IMR-90 (cell line): ENCODE measurements at places on chromosomes 6 and 20.

DNA sequence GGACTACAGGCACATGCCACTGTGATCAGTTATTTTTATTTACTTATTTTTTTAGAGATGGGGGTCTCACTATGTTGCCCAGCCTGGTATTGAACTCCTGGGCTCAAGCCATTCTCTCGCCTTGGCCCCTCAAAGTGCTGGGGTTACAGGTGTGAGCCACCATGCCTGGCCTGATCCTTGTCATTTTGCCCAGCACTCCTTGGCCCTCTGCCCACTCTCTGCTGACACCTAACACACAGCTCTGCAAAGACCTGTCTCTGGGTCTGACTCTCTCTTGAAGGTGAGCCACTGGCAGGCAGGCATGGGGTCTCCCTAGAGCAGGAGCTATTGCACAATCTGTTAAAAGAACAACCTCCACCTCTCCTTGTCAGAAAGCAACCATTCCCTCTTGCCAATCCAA, 155.6 kb downstream of the ZFP64 start:
- no peaks in the 10 kb centered on the region for H3K27me3 ChIP-seq
- H3K4me1 ChIP-seq: peaks cover 13% of the 10 kb centered on the region
- no peak overlapping the region for H3K4me3 ChIP-seq
- no peaks in the 10 kb centered on the region for H3K36me3 ChIP-seq
- DNase-seq: no peak
- no peak overlapping the region for H3K27ac ChIP-seq

- no peaks in the 10 kb centered on the region for H3K36me3 ChIP-seq
- peaks cover 4% of the 10 kb centered on the region; the same call in 1 of the 2 replicates for H3K27me3 ChIP-seq
- H3K4me1 ChIP-seq: peaks cover 12% of the 10 kb centered on the region
- no peak overlapping the region for H3K4me3 ChIP-seq
Observed at GRCh38 chr20:58583176-58583575, 67.9 kb upstream of the STX16 start.

DNA sequence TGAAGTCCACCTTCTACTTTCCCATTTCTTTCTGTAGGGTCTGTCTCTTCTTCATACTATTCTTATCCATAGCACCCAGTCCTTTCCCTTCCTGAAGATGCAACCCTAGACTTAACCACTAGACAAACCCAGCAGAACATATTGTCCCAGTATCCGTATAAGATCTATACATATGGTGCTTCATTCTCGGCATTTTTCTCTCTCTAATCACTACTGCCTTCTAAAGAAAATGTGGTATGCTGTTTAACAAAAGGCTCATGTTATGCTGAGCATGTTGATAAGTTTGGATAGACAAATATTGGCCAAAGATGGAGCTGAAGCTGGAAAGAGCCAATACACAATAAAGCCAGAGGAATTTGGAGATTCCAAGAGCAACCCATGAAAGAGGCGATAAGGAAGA, 212.6 kb downstream of the MAFB start:
- no peaks in the 10 kb centered on the region for H3K4me1 ChIP-seq
- no peak overlapping the region for H3K27ac ChIP-seq
- no peak for DNase-seq
- H3K4me3 ChIP-seq: no peak overlapping the region
- no peaks in the 10 kb centered on the region for H3K27me3 ChIP-seq

DNA sequence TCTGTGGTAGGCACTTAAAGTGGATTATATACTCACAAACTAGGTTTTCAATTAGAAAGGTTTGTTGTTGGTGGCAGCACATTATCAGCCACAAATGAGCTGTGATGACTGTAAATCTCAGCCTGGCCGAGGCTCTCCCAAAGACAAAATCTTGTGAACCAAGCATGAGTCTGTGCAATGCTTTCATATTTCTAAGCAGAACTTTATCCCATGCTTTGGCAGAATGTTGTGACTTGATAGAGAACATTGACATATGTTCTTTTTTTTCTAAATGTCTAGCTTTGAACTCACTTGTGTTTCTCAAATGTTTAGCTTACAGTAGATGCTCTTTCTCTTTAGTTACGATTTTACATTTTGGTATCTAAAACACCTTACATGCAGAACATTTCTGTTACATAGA, 105.9 kb downstream of the KLHL32 start:
- no peaks in the 10 kb centered on the region for H3K4me1 ChIP-seq
- H3K36me3 ChIP-seq: no peaks in the 10 kb centered on the region
- H3K27ac ChIP-seq: no peak overlapping the region
- no peaks in the 10 kb centered on the region for H3K27me3 ChIP-seq

GRCh38 chr6:41967312-41968287, 26.0 kb upstream of the CCND3 start:
- peak; percentile 30 for DNase-seq
- H3K36me3 ChIP-seq: no peaks in the 10 kb centered on the region
- peak overlapping the region; percentile 76; the same call in 1 of the 2 replicates for H3K27ac ChIP-seq
- no peaks in the 10 kb centered on the region for H3K27me3 ChIP-seq

- no peaks in the 10 kb centered on the region for H3K36me3 ChIP-seq
- no peaks in the 10 kb centered on the region for H3K4me1 ChIP-seq
- no peaks in the 10 kb centered on the region; the same call in 1 of the 2 replicates for H3K27me3 ChIP-seq
- no peak overlapping the region for H3K4me3 ChIP-seq
- peak; percentile 21 for DNase-seq
Observed at GRCh38 chr20:13261460-13262301, 40.6 kb downstream of the ISM1 start.
